IMR-90 (cell line): ENCODE measurements at places on chromosomes 13 and 19. TPM values are rescaled to one million over a fixed set of nuclear protein-coding genes. Genes with fewer than 3 reads are reported as not detected.

Gene ZNF93
- 8.9 and 10.6 TPM in 2 replicates for total RNA-seq

Gene MADCAM1
- total RNA-seq: not detected in 2 replicates

Gene CGB3
- not detected in 2 replicates for total RNA-seq

Gene TINCR
- total RNA-seq: not detected in 2 replicates

Gene SBK3
- 0.18 TPM in 1 of 2 replicates, not detected in the other for total RNA-seq

Gene ZNF765
- 18.1 and 19.2 TPM in 2 replicates for total RNA-seq

Gene ZNF69
- 10.8 and 12.0 TPM in 2 replicates for total RNA-seq

Gene WDR88
- total RNA-seq: not detected in 2 replicates

Gene ZNF560
- total RNA-seq: 0.90 and 1.1 TPM in 2 replicates
